ENCODE measurements at places on chromosomes 11 and 22.

DNA sequence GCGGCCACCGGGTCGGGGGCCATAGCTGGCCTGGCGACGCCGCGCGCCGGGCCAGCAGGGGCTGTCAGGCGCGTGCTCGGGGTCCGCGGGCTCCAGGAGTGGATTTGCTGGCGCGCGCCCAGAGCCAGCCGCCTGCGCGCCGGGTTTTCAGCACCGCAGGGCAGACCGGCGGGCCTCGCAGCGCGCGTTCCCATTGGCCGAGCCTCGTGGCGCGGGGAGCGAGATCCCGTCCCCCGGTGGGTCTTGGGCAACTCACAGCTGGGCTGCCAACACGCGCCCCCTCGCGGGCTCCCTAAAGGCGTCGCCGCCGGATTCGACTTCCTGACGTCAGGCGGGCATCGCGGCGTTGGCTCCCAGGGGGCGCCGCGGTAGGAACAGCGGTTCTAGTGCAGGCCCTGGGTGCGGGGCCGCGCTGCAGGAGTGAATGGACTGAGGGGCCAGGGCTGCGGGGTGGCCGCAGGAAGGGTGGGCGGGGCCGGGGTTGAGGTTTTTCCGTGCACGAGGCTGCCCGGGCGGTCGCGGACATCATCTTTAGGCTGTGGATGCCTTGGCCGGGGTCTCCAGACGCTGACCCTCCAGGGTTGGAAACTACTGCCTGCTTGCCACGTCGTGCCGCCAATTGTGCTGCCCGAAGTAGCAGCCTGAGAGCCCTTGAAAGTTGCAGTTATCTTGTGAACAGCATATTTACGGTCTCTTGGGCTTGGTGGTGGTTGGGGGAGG lies at the start of gene FADS1:
TSS of gene FADS1 (minus strand) at position 268 of the 720 bp plus-strand sequence. CDS start at position 194, 74 bp downstream.
- peak; percentile 96 for DNase-seq

DNA sequence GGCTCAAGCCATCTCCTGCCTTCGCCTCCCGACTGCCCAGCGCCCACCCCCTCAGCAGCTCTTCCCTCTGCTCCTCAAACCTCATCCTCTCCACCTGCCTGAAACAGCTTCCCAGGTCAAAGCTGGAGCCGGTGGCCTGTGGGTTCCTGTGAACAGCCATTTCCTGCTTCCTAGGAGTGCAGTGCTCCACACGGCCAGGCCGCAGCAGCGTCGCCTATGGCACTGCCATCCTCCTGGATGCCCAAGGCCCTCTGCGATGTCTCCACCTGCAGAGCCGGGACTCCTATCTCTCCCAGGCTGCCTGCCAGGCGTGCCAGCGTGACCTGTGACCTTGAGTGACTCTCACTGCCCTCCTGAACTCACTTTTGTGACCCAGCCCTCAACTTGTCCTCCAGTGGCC lies 24.6 kb downstream of the PPM1F start:
- no peak for DNase-seq

GRCh38 chr11:65456418-65456817 lies 33.8 kb downstream of the NEAT1 start:
- DNase-seq = no peak

DNA sequence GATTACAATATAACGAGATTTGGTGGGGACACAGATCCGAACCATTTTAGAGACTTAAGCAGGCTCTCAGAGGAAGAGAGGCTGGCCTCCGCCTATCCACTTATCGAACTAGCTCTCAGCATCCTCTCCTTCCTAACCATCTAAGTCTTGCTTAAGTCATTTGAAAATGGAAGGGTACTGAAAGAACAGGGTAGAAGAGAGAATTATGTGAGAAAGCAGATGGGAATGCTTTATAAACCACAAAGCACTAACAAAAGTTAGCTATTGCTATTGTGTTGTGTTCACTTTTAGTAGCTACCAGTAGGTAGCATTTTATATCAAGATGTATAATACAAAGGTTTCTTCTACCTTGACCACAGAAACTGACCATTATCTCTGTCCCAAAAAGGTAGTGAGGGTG lies 153.4 kb upstream of the CADM1 start:
- DNase-seq = no peak

DNA sequence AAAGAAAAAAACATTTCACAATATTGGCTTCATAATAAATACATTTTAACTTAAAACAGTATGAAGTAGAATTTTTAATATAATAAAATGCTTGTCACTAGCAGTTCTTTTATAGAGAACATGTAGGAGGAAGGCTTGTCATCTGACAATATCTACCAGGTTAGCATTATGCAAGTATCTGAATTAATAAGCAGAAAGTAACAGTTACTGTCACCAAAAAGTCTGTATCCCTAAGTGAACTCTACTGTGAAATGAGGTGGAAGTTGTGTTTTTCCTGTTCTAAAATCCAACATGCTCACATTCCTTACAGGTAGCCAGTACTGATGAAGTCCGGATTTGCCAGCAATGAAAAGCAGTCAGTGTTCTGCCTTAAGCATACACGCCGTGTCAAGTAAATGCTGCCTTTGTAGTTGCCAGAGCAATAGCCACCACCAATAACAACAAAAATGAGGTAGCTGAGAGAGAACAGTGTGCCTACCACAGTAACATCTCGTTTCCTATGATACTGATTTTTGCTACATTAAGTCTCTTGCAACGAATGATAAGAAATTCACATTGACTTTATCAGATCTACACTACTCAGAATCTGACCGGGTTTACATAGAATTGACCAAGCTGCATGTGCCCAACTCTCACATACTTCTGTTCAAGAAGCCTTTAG lies 95.5 kb downstream of the SIK3 start:
- DNase-seq = peak; percentile 75

GRCh38 chr22:37231406-37232139 lies 12.5 kb downstream of the RAC2 start:
- DNase-seq = no peak

DNA sequence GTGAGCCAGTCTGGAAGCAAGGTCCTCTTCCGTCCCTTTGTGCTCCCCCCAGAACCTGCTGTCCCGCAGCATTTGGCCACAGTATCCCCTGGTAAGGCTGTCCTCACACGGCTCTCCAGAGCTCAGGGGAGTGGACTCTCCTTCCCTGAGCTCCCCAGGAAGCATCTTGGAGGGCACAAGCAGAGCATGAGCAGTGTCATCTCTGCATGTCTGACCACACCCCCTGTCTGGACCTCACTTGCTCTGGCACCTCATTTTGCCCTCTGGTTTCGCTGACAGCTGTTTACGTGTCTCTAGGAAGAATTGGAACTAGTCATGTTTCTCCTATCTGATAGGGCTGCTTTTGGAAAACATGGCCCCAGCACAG lies 15.5 kb downstream of the DCPS start:
- DNase-seq = no peak

- no peak for DNase-seq
These were observed 166.4 kb upstream of the UBASH3B start for GRCh38 chr11:122488892-122489706.

GRCh38 chr11:36358436-36358835 lies 62.3 kb downstream of the PRR5L start:
- no peak for DNase-seq

- no peak for DNase-seq
These were observed 86.6 kb downstream of the DDX10 start for GRCh38 chr11:108751444-108751843.

DNA sequence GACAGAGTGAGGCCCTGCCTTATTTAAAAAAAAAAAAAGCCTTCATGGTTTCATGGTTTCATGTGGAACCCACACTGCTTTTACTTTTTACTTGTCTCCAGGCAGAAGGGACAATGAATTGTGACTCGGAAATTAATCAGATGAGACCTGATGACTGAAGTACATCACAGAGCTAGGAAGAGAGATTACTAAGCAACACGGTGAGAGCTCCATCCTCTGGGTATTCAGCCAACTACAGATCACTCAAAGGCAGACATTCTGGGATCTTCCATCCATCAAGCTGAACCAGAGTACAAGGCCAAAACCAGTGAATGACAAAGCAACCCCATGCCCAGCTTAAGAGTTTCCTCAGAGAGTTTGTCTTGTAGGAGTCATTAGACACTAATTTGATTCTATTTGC lies 433.2 kb downstream of the SOX6 start:
- no peak for DNase-seq

GRCh38 chr11:128156486-128156885 lies 430.9 kb downstream of the ETS1 start:
- DNase-seq = no peak

- DNase-seq = no peak
These were observed 18.9 kb upstream of the YPEL1 start for GRCh38 chr22:21754523-21754922.

- DNase-seq = peak; percentile 75
These were observed 112.8 kb downstream of the WNT7B start for GRCh38 chr22:45863981-45864751.

DNA sequence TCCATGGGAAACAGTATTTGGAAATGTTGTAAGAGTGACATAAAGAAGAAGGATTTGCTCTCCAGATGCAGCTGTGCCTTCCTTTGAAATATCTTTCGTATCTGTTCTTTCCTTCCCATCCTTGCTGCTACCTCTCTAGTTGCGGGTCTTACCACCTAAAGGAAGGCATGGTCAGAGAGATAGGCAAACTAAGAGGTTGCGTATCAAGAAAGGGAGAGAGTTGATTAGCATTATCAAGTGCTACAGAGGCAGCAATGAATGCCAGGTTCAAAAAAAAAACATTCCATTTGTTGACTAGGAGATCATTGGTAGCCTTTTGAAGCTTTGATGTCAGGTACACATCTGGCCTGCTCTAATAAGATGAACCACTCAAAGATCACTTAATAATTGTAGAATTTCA lies 4.6 kb downstream of the GTPBP1 start:
- DNase-seq = no peak

- DNase-seq = peak; percentile 70
These were observed 22.7 kb downstream of the YPEL1 start for GRCh38 chr22:21712751-21713427.

GRCh38 chr11:99240192-99241030 lies 219.7 kb downstream of the CNTN5 start:
- no peak for DNase-seq

GRCh38 chr11:118635642-118636041 lies 28.2 kb downstream of the PHLDB1 start:
- DNase-seq = no peak
